NCI-H1105 (cell line): ENCODE measurements at places on chromosomes 12 and 14.

- DNase-seq, result no peak
These were observed 215.5 kb downstream of the AACS start for GRCh38 chr12:125280482-125281377.

DNA sequence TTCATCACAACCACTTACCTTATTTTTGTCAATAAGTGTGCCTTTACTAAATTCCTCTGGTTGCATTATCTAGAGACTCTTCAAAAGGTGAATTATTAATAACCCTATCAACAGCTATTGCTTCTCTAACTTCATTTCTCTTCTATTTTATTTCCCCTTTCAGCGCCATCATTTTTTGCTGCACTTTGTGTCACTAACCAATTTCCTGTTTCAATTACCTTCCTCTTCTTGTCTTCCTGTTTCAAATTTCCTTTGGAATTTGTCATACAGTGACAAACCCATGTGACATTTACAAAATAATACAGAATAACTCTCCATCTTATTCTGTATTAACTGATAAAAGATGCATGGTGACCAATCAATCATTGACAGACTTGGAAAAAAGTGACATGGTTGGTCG, 12.2 kb upstream of the CLEC2A start:
- DNase-seq, result no peak

DNA sequence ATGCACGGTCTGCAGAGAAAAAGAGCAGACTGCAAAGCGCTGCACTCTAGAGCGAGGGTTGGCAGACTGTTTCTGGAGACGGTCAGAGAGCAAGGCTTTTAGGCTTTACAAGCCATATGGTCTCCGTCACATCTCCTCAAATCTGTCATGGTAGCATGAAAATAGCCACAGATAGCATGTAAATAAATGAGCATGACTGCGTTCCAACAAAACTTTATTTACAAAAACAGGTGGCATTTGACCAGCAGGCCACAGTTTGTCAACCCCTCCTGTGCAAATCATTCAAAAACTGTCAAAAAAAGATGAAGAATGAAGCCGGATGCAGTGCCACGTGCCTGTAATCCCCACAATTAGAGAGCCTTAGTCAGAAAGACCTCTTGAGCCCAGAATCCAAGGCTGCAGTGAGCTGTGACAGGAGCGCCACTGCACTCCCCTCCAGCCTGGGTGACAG, 18.9 kb downstream of the SYNE3 start:
- DNase-seq, result no peak

DNA sequence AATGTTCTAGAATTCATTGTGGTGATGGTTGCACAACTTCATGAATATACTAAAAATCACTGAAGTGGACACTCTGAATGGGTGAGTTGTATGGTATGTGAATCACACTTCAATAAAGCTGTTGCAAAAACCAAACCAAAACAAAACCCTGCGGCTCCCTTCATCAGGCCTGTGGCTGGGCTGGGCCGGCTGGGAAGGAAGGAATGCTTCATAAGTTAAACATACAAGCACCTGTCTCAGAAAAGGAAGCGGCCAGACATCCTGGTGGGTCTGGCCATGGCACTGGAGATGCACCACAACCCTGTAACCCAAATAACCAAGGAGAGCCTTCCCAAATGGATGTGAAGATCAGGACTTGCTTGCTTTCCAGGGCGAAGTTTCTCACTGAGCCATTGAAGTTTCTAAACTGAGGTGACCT, 34.9 kb downstream of the TTC7B start:
- no peak for DNase-seq

DNA sequence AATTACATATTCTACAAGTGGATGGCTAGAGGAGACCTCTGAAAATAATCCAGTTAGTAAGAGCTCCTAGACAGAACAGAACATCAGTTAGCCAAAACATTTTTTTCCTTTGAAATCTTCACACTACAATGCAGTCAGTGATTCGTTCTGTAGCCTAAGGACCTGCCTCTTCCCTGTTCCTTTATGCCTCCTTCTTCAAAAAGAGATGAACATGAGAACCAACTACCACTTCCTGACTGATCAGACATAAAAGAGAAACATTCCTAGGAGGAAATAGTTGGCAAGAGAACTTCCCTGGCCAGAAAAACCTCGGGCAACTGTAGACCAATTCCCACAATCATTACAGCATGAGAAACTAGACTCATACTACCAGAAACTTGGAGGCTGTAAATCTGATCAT, 29.4 kb downstream of the ITPR2 start:
- DNase-seq, result no peak

GRCh38 chr14:103087343-103087835, 3.4 kb downstream of the LBHD2 start:
- no peak for DNase-seq

GRCh38 chr12:130832561-130833209, 6.4 kb downstream of the STX2 start:
- no peak for DNase-seq

DNA sequence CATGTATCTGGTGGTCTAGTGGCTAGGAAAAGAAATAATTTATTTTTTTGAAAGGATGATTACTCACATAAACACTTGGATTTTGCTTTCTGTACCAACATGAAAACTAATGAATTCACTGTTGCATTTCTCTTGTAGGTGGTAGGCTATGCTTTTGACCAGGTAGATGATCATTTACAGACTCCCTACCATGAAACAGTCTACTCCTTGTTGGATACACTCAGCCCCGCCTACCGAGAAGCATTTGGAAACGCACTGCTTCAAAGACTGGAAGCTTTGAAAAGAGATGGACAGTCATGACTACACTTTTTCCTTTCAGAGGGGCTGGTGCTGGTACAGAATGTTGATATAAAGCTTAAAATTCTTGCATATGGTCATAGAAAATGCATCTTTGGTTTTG, 6.5 kb upstream of the AK7 start:
- DNase-seq, result no peak

GRCh38 chr14:99818503-99819036, 25.4 kb downstream of the EML1 start:
- no peak for DNase-seq

DNA sequence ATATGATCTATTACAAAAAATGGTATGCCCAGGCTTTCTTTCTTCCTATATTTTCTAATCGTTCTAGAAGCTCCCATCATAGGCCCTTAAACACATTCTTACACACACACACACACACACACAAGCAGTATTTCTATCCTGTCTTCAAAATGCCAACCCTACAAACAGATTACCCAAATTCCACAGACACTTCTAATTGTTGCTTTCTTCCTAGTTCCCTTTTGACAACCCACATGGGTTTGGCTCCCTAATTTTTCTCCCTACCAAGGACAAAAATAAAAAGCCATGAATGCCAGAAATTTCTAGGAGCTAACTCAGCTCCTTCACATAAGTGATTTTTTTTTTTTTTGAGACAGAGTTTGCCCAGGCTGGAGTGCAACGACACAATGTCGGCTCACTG, 60.3 kb upstream of the NTF3 start:
- DNase-seq, result no peak

- no peak for DNase-seq
These were observed 20.9 kb downstream of the FBXW8 start for GRCh38 chr12:116931665-116932064.

DNA sequence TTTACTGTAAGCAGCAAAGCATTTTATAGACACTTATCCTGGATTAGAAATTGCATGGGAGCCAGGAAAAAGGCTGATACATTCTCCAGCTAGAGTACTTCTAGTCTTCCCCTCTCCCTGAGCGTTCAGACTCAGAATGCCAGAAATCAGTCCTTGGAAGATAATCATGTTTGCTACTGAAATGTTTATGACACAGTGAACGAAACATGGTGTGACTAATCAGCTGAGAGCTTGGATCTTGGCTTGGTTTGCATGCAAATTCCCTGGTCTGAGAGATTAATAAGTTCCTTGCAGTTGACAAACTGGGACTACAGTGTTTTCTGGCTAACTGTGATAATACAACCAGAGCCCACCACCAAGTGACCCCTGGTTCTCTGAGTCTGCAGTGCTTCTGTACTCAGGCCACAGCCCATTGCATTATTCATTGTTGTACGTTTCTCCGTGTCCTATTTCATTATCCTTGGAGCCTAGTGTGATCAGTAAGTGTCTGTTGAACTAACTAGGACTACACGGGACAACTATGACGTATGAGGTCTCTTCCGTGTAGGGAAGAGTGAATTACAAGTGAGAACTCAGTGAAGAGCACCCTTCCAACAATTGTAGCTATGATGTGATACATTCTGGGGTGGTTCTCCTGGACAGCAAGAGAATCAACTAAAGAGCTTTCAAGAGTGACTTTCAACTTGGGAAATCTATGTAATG, 34.6 kb upstream of the EVL start:
- DNase-seq, result no peak

DNA sequence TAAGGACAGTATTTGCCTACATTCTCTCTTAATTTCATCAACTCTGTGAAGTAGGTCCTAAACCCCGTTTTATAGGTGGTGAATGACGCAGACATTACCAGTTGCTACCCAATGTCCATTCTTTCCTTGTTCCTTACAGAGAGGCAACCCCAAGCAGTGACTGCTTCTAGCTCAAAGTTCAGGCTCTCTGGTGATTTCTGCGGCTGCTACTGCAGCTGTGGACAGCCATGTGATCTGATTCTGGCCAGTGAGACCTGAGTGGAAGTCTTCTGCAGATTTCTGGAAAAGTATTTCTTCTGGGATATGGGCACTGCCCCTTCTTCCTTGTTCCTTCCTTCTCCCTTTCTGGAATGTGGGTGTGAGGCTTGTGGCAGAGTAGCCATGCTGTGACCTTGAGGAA, 82.9 kb downstream of the ARF6 start:
- no peak for DNase-seq
